ENCODE measurements at places on chromosomes 3 and 15.

- DNase-seq = no peak
These were observed 1.1 kb downstream of the RPS27L start for GRCh38 chr15:63156086-63156710.

DNA sequence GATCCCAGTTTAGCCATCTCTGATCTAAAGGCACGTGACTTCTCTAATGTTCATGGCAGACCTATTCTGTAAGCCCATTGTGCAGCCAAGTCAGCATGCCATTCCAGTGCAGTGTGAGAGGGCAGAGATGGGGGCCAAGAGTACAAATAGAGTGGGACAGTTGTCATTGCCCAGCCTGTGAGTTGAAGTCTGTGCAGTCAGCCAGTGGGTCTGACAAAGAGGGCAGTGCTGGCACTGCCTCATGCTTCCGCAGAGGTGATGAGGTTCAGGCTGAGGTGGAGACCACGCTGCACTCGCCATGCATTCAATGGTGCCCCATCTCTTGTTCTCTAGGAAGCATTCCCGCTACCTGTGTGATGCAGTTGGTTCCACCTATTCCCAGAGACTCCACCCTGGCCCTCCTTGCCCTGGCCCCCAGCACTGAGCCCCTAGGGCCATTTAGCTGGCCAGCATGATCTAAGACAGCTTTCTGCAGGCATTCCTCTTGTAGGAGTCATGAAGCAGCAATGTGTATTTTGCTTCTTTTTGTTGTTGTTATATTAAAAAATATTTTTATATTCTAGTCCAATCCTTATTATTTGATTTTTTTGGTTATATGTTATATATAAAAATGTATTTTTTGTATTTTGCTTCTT, 3.7 kb downstream of the MRAS start:
- no peak for DNase-seq

- no peak for DNase-seq
These were observed 11.1 kb downstream of the ALPK3 start for GRCh38 chr15:84828086-84828908.

GRCh38 chr3:60673123-60673522, 578.1 kb downstream of the FHIT start:
- no peak for DNase-seq

GRCh38 chr3:113088616-113089015, 97.8 kb downstream of the GTPBP8 start:
- DNase-seq = no peak

- no peak for DNase-seq
These were observed 4.1 kb downstream of the LRCH3 start for GRCh38 chr3:197795200-197795599.

- no peak for DNase-seq
These were observed 45.2 kb downstream of the SCN5A start for GRCh38 chr3:38604246-38604645.

GRCh38 chr3:48747015-48747615, 30.1 kb upstream of the IP6K2 start:
- DNase-seq = no peak

- no peak for DNase-seq
These were observed 5.4 kb downstream of the ISL2 start for GRCh38 chr15:76342058-76342381.

DNA sequence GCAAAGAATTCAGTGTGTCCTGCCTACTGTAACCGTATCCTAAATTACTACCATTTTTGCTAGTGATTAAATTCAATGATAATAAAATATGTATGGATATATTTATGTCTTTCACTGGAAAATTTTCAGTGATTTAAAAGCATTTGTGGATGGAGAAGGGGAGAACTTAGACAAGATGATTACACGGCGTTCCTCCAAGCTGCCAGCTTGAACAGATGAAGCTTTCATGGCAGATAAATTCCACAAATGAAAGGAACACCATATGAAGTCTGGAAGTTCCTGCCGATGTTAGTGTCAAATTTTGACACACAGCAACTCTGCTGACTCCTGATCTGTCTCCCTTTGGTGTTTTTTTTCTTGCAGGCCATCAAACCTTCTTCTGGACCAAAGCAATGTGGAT, 364.7 kb downstream of the EPHA3 start:
- no peak for DNase-seq

GRCh38 chr15:70179309-70179892, 81.7 kb upstream of the TLE3 start:
- no peak for DNase-seq

DNA sequence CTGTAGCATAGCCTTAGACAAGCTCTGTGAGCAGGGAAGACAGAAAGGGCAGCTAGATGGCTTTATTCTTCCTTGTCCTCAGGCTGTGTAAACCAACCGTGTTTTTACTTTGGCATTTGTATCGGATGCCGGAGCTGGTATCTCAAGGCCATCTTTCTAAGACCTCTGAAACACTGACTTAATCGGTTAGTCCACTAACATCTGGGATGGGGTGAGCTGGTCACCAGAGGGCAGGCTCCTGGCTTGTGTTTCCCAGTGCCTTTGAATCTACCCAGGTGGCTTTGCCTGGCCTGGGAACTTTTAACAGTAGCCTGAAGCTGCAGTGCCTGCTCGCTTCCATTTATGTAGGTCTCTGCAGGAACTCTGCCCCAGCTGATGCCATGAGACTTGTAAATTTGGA, 252.7 kb downstream of the NR1D2 start:
- no peak for DNase-seq

DNA sequence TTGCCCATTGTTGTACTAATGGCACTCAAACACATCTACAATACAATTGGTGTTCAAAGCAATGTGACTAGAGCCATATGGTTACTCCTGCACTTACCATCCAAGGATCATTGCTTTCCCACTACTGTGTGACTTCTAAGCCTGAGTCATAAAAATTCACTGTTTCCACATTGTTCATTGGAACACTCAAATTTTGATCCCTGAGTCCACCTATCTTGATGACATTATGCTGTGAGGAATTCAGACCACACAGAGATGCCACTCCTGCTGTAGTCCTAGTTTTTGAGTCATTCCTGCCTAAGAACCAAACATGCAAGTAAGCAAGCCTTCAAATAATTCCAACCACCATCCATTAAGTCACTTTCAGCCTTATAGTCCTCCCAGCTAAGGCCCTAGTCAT, 176.2 kb downstream of the EFHB start:
- DNase-seq = no peak

DNA sequence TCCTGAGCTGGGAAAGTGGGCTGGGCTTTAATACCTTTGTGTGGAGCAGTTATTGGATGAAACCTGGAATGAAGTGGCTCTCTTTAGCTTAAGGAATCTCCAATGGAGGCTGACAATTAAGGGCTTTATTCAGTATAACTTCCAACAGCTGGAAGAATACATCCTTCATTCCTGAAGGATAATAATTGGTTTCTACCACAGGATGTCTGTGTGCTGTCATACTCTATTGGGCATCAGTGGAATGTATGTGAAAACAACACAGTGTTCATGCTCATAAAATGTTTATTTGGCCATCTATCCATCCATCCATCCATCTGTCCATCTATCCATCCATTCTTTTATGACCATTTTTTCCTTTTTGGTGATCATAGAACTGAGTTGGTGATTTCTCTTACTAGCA, 220.7 kb upstream of the GAP43 start:
- DNase-seq = no peak

DNA sequence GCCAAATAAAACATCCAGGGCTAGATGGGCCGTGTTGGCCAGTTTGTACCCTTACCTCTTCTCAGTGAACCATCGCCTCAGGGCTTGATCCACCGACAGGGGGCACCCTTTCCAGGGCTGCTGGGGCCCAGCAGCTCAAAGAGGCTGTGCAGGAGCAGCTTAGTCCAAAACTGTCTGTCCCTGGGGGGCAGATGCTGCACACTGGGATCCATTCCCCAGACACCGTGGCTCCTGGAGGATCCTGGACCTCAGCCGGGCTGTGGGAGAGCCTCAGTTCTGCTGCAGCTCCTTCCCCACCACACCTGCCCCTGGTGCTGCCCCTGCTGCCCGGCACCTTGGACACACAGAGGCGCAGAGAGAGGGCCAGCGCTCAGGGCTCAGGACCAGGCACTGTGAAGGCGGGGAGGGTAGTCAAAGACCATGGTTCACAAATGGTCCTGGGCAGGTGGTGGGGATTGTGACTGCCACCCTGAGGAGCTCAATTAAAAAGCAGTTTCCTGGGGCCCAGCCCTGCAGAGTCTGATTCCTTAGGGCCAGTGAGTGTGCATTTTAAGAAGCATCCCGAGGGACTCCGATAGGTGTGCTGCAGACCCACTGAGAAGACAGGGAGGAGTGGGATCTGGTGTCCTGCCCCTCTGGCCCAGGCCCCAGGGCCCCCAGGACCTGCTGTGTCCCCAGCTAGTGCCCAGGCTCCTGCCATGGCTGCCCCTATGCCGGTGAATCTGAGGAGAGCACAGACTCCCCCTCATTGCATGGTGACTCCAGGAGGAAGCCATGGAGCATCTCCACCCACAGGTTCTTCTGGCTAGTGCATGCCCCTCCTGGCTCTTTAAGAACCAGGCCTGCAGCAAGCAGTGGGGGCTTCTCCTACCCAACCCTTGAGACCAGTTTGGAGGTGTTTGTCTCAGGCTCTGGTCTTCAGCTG, 86.5 kb upstream of the PRR20G start:
- DNase-seq = peak; percentile 36

GRCh38 chr3:102006812-102007485, 157.6 kb downstream of the NFKBIZ start:
- no peak for DNase-seq

- no peak for DNase-seq
These were observed 428.0 kb downstream of the RAP2B start for GRCh38 chr3:153590051-153590450.

GRCh38 chr3:149615731-149616221, 42.0 kb downstream of the WWTR1 start:
- DNase-seq = no peak

DNA sequence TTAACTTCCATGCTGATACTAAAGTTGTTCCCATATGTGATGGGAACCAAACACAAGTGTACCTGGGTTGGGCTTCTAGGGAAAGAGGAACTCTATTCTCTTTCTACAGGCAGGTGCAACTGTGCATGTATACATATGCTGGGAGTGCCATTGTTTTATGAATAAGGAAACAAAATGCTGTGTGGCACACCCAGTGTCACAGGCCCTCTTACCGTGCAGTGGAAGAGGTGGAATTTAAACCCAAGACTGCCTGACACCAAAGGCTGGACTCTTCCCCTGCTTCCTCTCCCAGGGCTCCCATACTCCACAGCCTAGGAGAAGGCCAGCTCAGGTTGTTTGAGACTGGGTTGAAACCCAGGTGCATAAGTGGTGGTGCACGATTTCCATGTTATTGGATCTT, 1.9 kb upstream of the FETUB start:
- DNase-seq = no peak

GRCh38 chr3:179809639-179810038, 156.8 kb downstream of the USP13 start:
- no peak for DNase-seq

DNA sequence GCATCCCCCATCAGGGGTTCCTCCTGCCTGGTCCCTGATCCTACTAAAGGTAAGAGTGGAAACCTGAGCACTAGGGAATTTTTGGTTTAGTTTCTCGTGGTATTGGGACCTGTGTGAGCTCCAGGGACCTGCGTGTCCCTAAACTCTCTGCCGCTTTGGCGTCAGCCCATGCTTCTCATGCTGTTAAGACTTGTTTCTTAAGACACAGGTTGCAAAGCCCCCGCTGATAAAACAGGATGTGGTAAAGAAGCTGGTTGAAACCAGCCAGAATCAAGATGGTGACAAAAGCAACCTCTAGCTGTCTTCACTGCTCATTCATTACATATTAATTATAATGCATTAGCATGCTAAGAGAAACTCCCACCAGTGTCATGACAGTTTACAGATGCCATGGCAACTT, 64.6 kb downstream of the LYZL4 start:
- DNase-seq = no peak

DNA sequence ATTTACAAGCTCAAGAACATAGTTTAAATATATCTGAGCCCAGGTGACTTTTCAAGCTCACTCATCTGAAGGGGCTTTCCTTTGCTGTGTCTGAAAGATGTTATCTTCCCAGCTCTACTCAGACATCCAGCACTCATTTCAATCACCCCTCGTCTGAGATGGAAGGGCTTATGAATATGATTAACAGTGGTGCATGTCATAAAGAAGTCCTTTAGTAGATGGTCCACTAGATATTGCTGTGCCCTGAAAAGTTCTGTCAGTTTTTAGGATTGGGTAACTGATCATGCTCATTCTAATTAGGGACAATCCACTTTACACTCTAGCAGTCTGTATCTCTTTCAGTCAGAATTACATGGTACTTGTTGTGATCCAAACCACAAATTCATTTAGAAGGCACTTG, 28.3 kb downstream of the RETNLB start:
- DNase-seq = no peak

DNA sequence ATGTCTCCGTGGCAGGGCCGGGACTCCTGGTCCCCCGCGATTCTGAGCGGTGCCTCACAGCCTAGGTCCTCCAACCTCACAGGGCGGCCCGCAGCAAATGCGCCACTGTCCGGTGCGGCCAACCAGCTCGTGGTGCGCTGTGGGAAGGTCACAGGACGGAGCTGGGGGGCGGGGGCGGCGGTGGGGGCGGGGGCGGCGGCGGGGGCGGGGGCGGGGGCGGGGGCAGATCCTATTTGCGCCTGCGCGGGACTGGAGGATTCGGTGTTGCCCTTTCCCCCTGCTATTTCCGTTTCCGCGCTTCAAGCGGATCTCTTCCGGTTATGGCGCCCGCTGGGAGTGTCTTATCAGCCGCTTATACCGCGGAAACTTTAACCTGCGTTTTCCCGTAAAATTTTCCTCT, 106.7 kb upstream of the SNRPN start:
- no peak for DNase-seq

GRCh38 chr15:78873793-78874765, 1.4 kb downstream of the MORF4L1 start:
- peak; percentile 12 for DNase-seq

DNA sequence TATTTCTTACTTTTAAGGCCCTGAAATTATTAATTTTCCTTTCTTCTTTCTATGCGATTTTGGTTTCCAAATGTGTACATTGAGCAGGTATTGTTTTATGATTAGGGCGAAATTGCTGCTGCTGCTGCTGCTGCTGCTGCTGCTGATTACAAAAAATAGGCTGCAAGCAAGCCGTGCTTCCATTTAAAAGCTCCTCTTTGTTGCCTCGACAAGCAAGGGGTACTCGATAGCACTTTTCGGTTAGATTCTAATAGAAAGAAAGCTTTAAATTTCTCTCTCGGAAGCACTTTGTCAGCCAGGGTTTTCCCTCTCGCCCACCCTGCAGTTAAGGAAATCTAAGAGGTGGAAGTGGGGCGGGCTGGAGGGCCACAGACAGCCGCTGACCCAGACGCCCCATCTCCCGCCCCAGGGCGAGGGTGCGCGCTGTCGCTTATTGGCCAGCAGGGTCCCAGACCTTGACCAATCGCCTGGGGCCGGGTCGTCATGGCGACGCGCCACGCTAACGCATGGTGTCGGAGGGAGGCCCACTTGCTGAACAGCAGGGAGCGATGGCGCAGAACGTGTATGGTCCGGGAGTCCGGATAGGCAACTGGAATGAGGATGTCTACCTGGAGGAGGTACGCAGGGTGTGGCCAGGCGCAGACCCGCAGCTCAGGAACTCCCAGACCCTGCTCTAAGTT, at the start of gene CFAP161:
CFAP161 (plus strand) TSS at position 489 of the 680 bp plus-strand sequence; CDS start at position 549, 60 bp downstream.
- DNase-seq = peak; percentile 29

DNA sequence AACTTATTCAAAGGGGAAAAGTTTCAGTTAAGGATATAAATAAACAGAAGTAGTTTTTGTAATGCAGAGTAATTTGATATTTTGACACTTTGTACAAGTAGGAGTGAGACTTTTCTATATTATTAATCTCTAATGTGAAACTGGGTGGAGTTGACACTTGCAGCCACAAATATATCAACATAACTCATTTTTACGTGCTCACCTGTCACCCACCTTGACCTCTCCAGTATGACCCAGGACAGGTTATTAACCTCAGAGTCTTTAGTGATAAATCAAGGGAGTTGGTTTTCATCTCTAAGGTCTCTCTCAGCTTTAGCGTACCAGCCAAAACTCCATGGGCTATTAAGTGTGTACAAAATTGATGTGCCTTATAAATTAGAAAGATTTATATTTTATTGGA, 7.4 kb downstream of the CRYBG3 start:
- DNase-seq = no peak
